ENCODE measurements at places on chromosomes 7 and 10.
A peak's percentile ranks its signal among the peaks of the same experiment; 100 is the strongest.

DNA sequence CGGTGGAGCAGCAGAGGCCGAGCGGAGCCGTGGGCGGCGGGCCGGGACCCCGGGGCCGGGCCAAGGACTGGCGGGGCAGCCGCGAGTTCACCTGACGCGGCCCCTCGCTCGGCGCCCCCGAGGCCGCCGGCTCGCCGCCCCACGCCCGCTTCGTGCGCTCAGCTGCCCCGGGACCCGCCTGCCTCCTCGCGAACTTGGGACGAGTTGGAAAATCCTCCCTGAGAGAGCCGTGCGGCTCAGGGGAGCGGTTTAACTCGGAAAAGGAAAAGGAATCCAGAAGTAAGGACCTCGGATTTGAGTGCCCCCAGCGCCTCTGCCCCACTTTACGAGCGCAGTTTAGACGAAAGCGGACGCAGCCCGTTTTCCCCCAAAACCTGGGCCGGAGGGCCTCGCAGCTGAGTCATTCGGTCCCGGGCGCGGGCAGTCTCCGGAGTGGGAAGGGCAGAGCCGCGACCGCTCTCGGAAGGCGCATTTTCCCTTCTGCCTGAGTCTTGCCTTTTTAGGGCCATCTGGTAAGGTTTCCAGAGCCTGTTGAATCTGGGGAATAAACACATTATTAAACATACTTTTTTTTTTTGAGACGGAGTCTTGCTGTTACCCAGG is 744 bp downstream of the CREM start:
- peak; percentile 42 for DNase-seq

- no peak for DNase-seq
Observed at GRCh38 chr10:75493464-75493863, 62.0 kb downstream of the LRMDA start.

DNA sequence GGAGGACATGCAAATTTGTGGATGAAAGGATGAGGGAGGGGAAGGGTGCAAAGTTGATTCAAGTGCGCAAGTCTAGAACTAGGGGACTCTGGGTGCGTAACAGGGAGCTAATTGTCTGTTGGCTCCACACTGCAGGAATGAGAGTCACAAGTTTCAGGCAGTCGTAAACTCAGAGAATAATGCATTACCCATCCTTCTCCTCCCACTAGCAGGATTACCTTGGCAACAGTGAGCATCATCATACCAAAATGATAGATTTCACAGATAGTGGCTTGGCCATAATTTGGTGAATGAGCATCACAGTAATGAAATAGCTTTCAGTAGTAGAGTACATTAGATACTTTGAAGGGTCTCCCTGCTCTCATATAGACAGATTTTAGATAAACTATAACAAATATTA is 565.5 kb downstream of the GALNT17 start:
- no peak for DNase-seq

DNA sequence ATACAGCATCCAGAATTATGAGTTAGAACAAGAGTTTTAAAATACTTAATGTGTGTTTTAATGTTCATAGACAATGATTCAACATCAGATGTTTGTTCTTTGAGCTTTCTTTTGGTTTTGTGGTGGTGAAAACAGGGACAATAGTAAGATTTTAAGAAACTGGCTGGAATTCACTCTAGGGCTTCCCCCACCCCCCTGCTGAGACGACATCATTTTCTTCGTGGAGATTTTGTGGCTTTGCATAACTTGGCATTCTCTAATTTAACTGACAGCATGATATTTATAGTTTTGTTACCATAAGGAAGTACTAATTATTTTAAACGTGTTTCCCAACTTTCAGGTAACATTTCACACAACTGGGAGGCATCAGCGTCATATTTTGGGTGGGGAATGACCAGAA is 184.1 kb downstream of the BICC1 start:
- DNase-seq: no peak

DNA sequence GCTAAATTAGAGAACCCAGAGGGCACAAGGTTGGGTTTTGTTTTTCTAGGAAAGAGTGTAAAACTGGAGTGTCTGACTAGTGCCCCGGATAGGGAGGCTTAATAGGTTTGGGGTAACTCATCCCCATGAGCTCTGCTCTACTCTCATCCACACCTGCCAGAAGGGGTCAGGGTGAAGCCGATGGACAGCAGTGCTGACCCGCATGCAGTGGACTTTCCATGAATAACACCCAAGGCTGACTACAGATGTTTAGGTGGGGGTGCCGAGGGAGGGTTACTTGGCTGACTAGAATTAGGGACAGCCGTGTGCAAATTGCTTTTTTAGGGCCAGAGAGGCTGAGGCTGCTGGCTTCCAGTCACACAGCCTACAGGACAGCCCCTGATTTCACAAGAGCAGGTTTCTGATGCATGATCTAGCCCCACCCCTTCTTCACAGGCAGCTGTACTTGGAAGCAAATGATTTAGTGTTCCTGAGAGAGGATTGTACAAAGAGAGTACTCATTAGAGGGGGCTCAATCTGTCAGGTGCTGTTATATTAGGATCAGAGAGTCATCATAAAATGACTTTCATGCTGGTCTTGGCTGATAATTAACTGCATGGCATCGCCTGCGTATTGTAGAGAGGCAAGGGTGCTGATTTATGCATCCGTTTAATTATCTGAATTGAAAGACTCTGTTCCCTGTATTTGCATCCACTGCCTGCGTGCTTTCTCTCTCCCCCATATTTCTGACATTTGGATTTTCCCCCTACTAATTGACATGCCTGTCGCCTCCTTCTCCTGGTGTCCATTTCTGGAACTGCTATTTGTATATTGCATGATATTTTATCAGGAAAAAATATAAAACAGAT is 9.5 kb downstream of the INHBA start:
- DNase-seq: no peak

GRCh38 chr7:155652156-155653114 is 8.0 kb downstream of the RBM33 start:
- no peak for DNase-seq

DNA sequence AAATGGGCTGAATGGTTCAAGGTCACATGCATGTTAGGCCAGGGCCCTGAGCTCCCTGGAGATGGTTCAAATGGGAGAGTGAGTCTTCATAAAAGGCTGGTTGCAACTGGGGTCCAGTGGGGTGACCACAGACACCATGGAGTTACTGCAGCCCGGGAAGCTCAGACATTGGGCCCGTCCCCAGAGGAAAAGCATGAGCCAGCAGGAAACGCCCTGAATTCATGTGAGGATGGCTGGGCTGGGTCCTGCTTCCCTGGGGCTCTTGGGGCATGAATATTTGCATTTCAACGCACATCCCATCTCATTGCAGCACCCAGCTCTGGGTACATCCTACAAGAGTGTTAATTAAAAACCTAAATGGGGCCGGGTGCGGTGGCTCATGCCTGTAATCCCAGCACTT is 549.0 kb downstream of the TCERG1L start:
- DNase-seq: no peak

DNA sequence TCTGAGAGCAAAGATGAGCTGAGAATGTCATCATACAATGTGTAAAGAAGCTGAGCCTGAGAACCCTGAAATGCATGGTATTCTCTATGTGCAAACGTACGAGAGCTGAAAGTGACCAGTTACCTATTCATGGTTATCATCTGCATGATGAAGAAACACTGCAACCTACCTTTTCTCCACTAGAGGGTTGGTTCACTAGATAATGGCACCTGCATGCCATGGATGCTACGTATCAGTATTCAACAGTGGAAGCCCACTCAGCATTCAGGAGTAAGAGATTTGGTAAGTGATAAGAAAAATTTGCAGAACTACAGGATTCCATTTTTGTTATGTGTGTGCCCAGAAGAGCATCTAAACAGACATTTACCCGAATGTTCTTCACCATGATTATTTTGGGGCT is 145.4 kb downstream of the PTPRN2 start:
- no peak for DNase-seq

DNA sequence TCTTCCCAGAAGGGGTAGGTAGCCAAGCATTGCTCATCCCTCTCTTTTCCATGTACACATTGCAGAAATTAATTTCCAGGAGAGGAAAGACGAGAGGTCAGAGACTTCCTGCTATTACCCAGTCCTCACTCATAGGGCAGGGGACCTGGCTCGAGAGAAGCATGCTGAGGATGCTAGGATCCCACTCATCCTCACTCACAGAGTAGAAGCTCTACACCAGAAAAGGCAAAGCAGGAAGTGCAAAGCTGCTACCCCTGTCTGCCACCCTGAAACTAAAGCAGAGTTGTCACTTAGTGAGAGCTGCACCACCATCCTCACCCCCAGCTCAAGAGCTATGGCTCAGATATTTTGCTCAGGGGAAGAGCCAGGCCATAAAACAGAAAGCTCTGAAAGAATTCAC is 9.9 kb downstream of the OR9A2 start:
- DNase-seq: no peak

DNA sequence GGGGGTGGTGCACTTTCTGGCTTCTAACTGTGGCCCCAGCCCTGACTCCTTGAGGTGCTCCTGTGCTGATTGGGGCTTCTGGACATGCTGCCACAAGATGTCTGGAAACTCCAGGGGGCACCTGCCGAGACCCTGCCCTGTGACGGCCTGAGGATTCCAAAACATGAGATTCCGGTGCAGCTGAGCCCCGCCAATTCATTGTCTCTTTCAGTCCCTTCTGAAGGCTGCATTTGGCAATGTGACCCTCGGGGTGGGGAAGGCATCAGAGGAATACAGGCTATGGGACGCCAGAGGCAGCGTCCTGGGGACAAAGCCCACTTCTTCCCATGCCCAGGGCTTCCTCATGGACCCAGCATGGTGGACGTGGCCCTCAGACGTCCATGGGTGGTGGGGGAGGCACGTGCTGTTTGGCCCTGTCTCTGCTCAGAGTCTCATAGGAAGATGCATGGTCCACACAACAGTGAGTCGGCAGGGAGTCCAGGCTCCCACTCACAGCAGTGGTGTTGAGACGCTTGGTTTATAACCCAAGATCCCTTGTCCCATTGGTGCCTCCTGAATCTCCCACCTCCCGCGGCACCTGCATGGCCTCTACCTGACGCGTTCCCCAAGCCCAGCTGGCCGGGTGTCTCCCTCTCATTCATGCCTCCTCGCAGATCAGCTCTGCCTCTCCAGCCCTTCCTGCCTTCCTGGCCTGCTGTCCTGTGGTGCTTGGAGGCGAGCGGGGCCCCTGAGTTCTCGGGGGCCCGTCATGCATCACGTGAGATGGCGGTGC is 129.9 kb downstream of the WDR37 start:
- no peak for DNase-seq

GRCh38 chr7:71198391-71198790 is 66.4 kb downstream of the GALNT17 start:
- DNase-seq: no peak

DNA sequence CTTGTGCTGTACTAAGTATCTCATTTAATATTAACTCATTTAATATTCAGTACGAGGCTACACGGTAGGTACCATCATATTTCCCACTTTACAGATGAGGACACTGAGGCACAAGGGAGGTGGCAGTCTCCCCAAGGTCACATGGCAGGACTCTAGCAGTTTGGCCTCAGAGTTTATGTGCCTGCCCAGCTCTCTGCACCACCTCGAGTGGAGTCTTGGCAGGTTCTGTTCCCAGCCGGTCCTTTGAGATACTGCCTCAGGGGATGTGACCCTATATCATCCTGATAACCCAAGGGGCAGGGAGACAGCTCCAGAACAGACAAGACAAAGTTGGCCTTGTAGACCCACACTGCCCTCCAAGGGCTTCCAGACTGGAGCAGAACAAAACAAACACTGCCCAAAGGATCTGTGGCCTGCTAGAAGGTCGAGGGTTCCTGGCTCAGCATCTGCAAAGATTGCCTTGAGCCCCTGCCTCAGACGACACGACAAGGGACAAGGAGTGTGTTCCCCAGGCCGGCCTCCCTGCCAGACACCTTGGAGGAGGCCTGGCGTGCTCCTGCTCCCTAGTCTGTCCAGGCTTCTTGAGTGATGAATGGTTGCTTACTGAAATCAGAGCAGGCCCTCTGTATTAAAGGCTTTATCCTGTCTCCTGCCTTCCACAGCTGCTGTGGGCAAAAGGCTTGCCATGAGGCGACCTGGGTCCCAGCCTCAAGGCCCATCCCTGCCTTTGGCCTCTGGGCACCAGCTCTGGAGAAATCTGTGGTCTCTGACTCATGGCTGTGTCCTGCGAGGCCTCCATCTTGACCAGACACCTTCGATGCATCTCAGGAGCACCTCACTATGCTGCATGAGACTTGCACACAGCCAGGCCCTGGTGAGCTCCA is 3.9 kb upstream of the PWWP2B start:
- no peak for DNase-seq

DNA sequence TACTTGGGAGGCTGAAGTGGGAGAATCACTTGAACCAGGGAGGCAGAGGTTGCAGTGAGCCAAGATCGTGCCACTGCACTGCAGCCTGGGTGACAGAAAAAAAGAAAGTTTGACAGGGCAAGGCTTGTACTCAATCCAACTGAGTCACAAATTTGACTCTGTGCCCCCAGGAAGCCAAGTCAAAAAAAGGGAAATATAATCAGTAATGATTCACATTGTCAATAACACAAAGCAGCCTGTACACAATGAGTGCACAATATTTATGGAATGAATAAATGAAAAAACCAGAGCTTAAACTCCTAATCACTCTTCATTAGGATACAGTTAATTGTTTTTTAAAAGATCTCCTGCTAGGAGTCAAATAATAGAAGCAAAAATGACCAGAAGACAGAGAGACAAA is 6.4 kb downstream of the NAPEPLD start:
- DNase-seq: no peak

DNA sequence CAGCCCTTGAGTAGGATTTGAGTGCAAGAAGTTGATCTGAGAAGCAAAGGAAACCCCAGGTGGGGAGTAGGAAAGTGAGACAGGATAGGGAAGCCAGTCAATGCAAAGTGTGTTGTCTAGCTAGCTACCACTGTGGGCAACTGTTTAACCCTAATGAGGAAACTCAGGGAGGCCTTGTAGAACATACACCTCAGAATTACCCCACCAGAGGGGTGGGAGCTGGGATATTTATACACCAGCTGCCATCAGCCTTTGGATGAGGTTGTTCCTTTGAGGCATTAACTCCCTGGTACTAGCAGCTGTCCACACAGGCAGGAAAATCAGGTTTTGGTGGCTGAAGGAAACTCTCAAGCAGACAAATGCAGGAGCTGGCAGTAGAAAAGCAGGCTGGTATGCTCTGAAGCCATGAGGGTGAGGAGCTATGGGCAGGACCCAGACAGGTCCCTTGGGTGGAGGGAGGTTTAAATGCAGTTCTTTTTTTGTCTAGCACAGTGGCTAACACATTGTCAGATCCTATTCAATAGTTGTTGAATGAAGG is 60.1 kb upstream of the ARID5B start:
- no peak for DNase-seq

GRCh38 chr7:16776053-16776452 is 22.5 kb downstream of the TSPAN13 start:
- DNase-seq: no peak

DNA sequence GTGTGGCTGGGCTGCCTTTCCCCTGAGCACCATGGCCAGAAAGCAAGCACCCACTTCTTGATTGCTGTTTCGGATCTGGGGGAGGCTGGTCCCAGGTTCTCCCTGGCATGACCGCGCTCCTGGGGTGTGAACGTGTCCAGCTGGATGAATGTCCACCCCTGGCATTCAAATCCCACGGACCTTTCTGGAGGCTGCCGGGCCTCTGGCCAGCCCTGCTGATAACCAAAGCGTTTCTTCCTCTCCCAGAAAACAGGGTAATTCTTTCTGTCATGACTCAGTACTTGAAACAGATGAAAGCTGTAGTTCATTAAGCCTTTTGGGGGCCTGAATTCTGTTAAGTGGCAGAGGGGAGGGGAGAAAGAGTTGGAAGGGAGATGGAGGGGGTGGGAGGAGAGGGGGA is 73.1 kb upstream of the SAMD8 start:
- DNase-seq: no peak

GRCh38 chr7:90492250-90492649 is 22.8 kb downstream of the PTTG1IP2 start:
- DNase-seq: no peak
